Effector memory CD4-positive, alpha-beta T cell (primary cell): ENCODE measurements at places on chromosomes 6 and 20.

- no peak for DNase-seq
Measured at GRCh38 chr6:34549026-34549803, 6.9 kb downstream of the SPDEF start.

DNA sequence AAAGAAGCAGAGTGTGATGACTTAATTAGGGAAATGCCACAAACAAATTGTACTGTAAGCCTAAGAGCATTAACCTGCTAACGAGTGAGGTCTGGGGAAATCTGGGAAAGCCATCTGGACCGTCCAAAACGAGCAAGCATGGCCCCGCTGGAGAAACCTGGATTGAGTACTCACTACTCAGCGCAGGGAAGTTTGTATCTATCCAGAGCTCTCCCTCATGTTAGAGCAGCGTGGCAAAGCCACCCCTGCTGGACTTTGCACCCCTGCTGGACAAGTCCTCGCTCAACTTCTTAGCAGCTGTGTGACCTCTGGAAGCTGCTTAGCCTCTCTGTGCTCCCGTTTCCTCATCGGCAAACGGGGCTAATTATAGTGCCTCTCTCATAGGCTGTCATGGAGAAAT, 37.3 kb downstream of the PSMG4 start:
- no peak for DNase-seq

DNA sequence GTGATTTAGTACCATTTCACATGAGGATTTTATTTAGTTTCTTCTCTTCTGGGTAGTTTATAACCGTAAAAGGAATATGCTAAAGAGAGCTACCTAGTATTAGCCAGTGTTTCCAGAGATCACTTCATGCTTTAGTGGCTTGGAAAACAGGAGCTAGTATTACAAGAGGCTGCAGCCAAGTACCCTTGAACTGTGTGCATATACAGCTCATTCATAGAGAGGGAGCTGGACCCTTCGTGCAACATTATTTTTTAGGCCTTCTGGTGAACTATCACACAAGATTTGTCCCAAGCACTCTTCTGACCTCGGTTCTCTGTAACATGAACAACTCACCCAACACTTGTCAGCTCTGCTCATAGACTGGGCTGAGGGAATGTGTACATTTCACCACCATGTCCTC, 74.9 kb upstream of the RIN2 start:
- no peak for DNase-seq

GRCh38 chr6:167689751-167690150, 137.0 kb upstream of the AFDN start:
- DNase-seq: no peak

DNA sequence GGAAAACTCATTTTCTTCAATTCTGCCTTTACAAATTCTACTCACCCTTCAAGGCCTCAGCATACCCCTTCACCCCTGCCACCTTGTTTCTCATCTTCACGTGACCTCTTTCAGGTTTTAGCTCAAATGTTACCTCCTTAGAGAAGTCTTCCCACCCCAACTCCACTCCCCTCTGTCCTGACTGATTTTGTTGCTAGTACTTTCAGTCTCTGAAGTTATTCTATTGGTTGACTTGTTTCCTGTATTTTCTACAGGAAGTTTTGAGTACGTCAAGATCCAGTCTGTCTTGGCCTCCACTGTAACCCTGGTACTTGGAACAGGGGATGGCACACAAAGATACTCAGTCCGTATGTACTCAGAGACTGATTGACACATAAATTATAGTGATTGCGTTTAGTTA, 296.1 kb downstream of the DHX35 start:
- no peak for DNase-seq

- DNase-seq: no peak
Measured at GRCh38 chr6:134177753-134178160, 125.3 kb upstream of the SLC2A12 start.

DNA sequence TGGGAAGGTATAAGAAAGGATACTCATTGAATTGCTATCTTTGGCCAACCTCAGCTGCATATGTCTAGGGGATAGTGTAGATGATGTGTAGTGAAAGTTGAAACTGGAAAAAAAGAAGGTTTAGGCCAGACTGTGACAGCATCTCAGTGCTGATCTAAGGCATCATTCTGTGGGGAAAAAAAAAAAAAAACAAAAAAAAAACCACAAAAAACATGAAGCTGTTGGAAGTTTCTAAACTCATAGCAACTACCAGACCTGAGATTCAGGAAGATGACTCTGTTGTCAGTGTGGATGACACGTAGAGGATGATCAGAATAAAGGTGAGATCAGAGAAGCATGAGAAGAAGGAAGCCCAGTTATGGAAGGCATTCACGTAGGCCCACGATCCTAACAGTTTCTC, 100.8 kb upstream of the CNKSR3 start:
- no peak for DNase-seq

DNA sequence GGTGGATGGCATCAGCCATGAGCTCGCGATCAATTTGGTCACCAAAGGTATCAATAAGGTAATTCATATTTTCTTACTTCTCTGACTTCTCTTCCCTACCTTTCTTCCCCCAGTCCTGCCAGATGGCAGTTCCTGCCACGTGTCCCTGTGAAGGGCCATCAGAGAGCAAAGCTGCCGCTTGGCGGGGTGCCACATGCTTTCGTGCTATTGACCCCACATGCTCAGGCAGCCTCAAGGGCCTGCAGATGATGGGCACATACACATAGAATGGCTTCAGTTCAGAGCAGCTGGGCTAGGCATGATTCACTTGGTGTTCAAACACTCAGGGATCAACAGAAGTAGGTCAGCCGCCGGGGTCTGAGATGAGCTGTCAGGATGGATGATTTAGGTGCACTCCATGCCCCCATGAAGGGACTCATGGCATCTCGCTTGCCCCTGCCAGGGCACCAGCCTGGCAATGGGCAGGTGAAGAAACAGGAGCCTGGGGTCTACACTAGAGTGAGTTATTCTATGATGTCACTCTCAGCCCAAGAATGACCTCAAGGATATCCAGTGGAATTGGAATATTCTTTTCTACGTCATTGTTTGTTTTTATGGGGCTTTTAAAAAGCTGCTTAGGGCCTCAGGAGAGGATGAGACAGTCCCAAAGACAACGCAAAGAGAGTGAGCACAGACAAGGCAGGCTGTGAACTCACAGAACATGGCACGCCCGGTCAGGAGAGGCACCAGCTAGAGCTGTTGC, 25.5 kb downstream of the BANF2 start:
- DNase-seq: no peak
